ENCODE measurements at places on chromosomes 2 and 18.

DNA sequence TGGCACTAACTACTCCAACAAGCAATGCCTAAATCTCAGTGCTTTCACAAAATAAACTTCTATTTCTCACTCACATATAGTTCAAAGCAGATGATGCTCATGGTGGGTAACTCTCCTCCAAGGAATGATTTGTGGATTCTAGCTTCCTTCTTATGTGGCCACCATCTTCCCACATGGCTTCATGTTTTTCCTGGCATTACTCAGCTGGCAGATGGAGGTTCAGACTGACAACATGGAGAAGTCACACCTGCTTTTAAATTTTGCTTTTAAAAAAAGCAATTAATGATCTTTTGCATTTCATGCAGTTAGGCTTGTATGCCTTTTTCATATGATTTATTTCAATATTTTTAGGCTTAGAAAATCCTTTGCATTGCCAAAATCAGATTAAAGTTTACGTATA lies 6.3 kb upstream of the GKN2 start:
- DNase-seq, result no peak

DNA sequence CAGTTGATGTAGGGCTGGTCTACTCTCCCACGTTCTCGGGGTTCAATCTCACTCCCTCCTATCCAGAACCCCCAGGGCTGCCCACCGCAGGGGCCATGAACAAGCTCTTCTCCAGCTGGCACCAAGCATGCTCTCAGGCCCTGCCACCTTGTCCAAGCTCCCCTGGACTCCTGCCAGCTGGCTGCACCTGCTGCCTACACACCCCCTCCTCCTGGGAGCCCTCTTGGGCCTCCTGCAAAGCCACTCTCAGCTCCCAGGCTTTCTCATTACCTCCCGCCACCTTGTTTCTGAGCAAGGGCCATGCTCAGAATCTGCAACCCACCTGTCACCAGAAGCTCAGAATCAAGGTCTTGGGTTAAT lies 56.0 kb downstream of the HDAC4 start:
- no peak for DNase-seq

DNA sequence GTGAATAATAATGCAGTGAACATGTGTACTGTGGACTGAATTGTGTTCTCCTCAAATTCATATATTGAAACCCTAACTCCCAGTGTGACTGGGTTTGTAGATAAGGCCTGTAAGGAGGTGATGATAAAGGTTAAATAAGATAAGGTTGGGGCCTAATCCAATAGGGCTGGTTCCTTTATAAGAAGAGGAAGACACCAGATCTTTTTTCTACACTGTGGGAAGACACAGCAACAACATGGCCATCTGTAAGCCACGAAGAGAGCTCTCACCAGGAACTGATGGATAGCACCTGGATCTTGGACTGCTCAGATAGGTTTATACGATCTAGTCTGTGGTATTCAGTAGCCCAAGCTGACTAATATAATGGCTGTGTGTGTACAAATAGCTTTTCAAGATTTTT lies 66.8 kb downstream of the BMPR2 start:
- no peak for DNase-seq

DNA sequence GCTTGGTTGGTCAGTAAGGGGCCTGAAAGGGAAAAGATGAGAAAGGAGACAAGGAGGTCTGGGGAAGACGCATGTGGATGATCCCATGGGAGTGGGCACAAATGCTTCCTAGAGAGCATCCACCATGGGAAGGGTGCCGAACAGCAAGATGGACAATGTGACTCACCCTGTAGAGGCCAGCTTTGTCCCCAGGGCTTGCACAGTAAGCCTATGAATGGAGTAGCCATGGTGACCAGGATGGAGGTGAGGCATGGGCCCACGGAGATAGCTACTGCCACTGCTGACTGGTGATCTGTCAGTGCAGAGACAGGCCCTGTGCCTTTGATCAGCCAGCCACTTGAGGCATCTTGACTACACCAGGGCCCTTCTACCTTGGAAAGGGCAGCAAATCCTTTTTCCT lies 172.6 kb downstream of the HAUS1 start:
- no peak for DNase-seq

DNA sequence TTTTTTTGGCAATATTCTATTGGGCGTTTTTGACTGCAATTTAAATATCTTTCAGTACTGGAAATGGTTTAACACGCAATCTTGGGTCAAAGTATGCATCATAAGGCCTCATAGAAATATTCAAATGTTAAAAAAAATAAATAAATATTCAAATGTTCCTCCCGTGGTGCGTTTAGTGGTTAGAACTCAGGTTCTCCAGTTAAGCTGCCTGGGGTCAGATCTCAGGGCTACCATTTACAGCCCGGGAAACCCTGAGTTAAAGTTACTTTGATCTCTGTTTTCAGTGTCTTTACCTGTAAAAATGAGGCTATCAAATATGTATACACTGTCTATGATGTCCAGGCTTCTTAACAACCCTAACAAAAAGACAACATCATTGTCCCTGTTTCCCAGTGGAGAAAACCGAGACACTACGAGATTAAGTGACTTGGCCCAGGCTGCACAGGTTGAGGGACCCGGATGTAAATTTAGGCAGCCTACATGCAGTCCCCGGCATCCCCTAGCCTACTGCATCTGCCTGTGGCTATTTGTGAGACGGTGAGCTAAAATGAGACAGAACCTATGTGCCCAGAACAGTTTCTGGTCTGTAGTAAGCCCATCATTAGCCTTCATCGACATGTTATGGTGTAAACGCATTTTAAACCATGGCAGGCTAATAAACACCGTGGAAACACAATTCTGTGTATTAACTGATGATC lies 1.7 kb downstream of the FHL2 start:
- DNase-seq, result no peak

GRCh38 chr2:2557475-2557874 lies 226.4 kb upstream of the MYT1L start:
- no peak for DNase-seq

DNA sequence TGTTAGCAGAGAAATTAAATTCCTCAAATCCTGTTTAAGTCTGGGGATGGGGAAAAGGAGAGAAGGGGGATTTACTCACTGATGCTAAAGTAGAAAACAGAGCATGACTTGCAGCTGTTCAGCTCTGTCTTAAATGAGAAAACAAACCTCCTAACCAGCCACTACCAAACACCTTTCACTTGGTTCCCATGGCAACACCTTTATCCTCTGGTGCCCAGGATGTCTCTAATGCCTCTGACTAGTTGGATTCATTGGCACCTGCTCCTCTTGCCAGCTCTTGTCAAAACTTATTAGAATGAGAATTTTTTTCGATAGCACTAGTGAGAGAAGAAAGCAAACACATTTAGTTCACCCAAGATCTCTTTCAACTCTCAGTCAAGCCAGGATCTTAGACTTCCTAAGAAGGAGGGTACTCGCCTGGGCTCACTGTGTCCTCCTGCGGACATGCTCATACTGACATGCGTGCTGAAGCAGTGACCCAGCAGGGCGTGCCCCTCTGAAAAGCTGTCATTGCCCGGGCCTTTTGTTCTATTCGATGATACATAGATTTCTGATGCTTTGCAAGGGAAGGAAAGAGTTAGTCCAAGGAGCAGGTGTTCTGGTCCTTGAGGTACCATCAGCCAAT lies 656.0 kb upstream of the CELF4 start:
- DNase-seq, result no peak

- no peak for DNase-seq
Observed at GRCh38 chr2:84653302-84653701, 137.0 kb downstream of the DNAH6 start.

DNA sequence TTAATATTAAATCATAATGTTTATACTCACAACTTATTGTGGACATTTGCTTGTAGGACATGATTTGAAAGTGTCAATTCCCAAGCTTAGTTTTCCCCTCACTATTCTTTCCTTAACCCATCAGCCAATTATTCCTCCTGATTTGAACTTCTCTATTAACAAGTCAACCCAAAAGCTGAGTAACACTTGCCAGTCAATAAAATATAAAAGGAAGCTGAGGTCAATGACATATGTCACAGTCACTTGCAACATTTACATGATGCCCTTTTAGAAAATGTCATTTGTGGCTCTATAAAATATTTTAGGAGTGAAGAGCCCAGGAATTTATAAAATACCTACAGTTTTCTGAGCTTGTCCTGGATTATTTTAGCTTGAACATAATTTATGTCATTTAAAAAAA lies 7.2 kb downstream of the CCDC68 start:
- DNase-seq, result no peak

DNA sequence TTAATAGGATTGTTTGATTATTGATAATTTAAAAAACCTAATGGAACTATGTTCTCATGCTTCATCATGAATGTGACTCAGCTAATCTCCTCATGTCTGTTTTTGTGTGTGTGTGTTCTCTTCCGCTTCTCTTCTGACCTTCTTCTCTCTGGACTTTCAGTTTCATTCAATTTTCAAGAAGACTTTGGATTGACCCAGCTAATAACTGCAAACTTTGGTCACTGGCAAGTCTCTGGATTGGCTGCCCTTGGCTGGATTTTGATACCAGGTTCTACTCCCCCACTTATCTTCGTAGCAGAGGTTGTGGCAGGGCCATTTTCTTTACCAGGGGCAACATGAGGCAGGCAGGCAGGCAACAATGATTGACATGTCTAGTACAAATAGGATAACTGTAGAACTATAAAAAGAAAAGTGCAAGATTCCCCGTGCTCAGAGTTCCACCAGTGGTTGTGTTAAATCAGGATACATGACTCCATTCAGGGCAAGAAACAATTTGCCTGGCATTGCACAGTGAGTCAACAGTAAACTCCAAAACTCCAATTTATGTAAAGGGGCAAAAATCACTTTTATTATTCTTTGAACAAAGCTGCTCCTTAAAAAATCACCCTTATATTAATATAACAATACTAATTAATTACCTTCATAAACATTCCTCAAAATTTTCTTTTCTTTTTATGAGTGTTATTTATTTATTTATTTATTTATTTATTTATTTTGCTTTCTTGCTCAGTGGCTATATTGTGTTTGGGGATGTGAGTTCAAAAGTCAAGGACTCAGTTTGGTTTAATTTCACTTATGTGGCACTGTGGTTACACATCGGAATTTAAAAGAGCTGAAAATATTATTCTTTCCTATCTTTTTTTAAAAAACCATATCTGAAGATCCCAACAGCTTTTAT lies 167.6 kb downstream of the RND3 start:
- no peak for DNase-seq

DNA sequence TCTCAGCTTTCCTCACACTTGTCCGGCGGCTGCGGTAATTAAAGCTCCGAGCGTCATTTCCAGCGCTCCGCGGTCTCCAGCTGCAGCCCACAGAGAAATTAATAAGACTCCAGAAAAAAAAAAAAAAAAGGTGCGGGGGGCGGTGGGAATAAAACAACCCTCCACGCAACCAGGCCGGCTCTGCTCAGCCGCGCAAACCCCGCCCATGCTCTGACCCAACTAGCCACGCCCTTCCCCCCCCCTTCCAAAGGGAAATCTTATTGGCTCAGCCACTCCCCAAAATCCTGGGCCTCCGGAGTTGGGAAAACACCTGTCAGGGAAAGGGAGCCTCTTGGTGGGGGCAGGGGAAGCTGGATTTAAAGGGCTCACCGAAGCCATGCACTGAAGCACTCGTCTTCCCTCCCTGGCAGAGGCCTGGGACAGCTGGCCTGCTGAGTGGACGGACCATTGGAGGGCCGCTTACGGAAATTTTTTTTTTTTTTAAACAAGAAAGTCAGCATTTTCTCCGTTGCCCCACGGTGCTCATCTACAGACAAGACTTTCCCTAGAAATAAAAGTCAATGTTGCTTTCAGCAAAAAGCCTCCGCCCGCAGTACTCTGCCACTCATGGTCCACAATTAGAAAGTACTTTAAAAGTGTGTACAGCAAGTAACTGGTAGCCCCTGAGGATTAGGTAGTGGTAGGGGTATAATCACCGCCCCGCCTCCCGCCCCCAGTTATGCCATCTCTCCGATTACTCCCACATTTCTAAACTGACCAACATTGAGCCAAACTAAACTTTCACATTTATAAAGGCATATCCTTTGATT lies 674 bp upstream of the ERBB4 start:
- DNase-seq, result no peak

GRCh38 chr18:57950542-57950941 lies 93.5 kb upstream of the NEDD4L start:
- no peak for DNase-seq

- DNase-seq, result no peak
Observed at GRCh38 chr2:10366601-10367270, 64.0 kb downstream of the HPCAL1 start.

- DNase-seq, result no peak
Observed at GRCh38 chr18:69397096-69397495, 3.6 kb upstream of the DOK6 start.
